ENCODE measurements at places on chromosomes 11 and 22.

GRCh38 chr11:119671051-119671450 is 57.9 kb downstream of the NECTIN1 start:
- DNase-seq = peak; percentile 72

DNA sequence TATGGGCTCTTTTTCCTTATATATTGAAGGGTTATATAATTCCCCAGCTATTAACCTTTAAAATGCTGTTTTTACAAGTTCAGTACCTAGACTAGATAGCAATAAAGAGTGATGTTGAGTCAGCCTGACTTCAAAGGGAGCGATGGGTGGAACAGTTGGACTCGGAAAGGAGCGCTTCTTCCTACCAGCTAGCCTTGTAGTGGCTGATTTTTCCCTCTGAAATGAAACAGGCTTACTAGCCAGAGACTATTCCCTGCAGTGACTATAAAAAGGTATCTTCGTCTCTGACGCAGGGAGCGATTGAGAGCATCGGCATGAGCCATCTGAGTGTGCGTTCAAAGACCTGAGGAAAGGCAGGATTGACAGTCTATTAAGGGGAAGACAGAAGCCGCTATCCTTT is 66.0 kb upstream of the GRAMD1B start:
- DNase-seq = no peak

DNA sequence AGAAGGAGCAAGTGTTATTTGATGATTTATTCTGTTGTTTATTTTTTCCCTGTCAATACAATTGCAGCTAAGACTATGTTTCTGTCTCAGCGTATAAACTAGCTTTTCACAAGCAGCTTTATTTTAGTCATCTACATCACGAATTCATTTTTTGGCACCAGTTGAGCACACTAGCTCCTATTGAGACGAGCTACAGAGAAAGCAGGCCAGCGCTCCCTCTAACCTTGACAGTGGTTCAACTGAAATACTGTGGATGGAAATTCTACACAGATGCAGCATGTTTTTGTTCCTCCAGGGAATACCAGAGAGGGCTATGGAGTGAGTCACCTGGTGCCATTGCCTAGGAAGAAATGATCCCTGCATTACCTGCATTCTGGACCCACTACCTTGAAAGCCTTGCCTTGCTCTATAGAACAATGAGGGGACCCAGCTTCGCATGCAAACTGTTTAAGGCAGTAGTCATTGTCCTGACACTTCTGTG is 108.2 kb upstream of the ARHGAP42 start:
- DNase-seq = peak; percentile 72

- no peak for DNase-seq
Observed at GRCh38 chr22:44782363-44782963, 30.1 kb downstream of the ARHGAP8 start.

- no peak for DNase-seq
Observed at GRCh38 chr11:110053848-110054414, 39.3 kb upstream of the ZC3H12C start.

GRCh38 chr11:34273099-34273498 is 84.7 kb downstream of the ABTB2 start:
- DNase-seq = no peak

DNA sequence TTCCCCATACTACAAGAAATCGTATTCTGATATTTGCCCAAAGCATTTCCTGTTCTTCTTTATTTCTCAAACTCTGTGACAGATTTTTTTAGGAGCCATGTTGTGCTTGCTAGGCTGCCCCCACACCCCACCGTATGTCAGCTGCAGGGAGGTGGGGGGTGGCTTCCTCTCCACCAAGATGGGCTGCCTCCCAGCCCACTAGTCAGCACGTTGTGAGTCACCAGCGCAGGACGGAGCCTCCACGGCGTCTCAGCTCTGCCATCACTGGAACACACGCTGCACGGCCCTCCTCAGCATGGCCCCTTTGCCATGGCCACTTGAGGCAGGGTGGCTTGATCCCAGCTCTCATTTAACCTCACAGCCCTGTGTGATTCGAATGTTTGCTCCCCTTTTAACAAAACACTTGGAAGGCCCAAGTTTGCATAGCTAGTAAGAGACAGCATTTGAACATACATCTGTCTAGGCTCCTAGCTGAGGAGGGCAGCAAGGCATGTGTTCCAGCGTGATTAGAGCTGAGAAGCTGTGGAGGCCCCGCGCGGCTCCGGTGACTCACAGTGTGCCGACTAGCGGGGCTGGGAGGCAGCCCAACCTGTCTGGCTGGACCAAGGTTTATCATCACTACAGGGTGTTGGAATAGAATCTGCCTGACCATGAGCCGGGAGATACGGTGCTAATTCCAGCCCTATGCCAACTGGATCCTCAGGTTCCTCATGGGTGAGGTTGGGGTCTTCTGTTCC is 180.7 kb upstream of the NCAM1 start:
- DNase-seq = no peak

DNA sequence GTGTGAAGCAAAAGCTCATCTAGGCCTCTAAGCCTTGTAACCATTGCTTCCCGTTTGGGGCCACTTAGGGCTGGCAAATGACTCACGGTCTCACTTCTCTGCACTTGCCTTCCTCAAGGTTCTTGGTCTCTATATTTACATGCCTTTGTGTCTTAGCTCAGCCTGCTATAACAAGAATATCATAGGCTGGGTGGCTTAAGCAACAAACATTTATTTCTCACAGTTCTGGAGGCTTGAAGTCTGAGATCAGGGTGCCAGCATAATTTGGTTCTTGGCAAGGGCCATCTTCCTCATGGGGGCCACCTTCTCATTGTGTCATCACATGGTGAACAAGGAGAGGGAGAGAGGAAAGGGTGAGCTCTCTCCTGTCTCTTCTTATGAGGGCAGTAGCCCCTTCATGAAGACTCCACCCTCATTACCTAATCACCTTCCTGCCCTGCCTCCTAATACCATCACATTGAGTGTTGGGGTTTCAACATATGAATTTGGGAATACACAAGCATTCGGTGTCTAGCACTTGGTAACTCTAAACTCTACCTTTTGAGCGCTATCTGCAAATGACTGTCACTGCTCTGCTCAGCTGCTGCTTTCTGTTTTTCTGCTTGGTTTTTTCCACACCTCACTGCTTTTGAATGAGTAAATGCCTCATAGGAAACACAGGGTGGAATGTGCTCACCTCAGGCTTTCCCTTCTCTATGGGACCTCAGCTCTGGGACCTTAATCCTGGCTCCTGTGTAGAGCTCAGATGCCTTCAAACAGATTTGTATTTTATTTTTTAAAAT is 16.2 kb upstream of the ME3 start:
- peak; percentile 94 for DNase-seq

DNA sequence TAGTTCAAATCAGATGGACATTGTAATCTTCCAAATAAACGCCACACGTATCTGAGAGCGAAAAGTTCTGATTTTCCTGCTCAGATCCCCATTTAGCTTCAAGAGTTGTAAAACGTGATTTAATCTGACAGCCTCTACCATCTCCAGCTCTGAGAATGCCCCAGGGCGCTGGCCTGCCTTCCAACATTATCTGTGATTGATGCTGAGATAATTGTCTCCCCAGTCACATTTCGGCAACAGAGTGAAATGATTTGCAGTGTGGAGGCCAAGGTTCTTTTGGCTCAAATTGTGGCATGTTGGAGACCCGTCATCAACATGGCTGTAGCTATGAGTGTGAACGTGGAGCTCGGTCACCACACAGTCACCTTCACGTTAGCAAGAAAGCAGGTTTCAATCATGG is 283.4 kb downstream of the BRD1 start:
- DNase-seq = no peak

- DNase-seq = no peak
Observed at GRCh38 chr22:48901324-48901723, 926.3 kb downstream of the BRD1 start.

GRCh38 chr11:79699246-79699645 is 258.4 kb upstream of the TENM4 start:
- DNase-seq = no peak

DNA sequence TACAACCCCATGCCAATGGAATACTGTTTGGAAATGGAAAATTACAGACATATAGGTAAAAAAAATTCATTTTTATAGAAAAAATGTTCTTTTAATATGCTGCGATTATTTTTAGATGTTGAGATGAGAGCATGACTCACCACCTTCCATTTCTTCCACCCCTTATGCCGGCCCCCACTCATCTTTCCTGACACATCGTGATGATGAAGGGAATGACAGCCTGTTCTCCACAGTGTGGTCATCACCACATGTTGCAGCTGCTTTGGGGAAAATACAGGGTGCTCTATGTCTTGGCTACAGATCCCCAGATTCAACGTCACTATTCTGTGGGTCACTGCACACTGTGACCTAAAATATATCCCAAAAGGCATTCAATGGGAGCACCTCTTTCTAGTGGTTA is 916.2 kb downstream of the METTL15 start:
- peak; percentile 35 for DNase-seq

GRCh38 chr11:120089036-120090001 is 48.6 kb downstream of the TRIM29 start:
- DNase-seq = no peak

GRCh38 chr11:81869351-81870065 is 864.2 kb downstream of the FAM181B start:
- no peak for DNase-seq

DNA sequence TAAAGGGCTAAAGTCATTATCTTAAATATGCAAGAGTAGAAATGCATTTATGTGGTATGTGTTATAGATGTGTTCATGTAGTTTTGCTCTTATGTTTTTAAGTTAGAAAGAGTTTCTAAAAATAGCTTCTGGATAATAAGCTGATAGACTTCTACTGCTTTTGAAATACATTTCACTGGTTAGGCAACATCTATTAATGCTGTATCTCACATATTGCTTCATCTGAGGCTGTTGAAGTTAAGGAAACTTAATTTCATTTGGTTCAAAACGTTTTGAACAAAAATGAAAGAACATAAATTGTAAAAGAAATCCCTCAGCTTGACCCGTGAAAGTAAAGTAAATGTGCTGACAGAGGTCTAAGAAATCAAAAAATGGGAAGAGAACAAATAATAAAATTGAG is 164.0 kb upstream of the CTSC start:
- peak; percentile 27 for DNase-seq

DNA sequence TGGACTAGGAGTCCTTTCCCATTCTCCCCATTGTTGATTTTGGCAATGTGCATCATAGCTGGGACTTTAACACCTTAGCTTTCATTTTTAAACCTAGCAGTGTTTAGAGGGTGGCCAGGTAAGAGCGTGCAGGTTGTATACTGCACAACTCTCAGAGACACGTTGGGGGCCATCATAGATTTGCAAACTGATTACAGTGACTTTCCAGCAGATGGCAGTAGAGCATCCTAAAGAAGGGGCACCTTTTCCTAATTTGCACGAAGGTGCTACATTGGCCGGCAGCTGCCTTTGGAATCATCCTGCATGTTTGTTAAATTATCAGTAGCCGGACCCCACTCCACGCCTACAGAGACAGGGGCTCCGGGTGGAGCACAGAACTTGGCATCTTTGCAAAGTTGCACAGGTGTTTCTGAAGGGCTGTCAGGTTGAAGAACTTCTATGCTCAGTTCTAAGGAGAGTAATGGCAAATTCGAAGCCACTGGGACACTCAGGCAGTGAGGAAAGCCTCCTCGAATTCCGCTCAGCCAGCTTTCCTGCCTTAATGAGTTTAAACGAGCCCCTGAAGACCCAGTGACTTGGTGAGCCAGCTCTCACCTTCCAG is 7.7 kb downstream of the LHFPL7 start:
- DNase-seq = peak; percentile 33

GRCh38 chr22:43819931-43820640 is 8.0 kb upstream of the EFCAB6 start:
- DNase-seq = no peak

DNA sequence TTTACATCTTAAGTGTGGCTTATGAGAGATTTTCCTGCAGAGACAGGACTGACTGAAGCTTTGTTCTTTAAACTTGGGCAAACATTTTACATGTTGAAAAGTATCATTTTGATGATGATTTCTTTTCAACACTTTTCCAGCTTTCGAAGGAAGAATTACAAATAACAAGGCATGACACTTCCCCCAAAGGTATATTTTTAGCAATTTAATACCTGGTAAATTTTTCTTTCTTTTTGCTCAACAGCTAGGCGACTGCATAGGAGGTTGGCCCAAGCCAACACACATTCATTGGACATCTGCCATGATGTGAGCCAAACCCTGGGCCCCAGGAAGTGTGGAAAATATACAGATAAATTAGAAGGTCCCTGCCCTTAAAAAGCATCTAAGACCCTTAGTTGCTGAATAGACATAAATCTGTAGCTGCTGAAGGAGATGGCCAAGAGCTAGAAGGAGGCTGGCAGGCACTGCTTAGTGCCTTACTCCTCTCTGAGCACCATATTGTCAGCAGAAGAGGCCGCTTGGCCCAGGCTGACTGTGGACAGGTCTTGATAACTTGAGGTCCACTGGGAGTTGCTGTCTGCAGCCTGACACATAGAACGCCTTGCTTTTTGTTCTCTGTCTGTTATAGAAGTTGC is 53.3 kb upstream of the CD44 start:
- no peak for DNase-seq

DNA sequence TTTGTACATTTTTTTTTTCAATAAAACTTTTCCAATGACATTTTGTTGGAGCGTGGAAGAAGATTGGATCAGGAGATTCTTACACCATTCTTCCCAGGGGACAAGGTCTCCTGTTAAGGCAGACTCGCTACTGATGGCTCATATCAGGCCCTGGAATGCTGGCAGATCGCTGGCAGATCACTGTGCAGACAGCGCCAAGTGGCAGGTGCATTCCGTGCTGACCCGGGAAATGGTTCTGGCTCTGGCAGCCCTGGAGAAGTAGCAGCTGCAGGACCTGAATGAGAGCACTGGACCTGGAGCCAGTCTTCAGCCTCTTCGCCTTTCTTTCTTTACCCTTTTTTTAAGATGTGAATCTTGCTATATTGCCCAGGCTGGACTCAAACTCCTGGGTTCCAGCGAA is 10.7 kb downstream of the SERPINH1 start:
- DNase-seq = no peak

GRCh38 chr22:46763051-46763705 is 728 bp downstream of the TBC1D22A start:
- peak; percentile 28 for DNase-seq

DNA sequence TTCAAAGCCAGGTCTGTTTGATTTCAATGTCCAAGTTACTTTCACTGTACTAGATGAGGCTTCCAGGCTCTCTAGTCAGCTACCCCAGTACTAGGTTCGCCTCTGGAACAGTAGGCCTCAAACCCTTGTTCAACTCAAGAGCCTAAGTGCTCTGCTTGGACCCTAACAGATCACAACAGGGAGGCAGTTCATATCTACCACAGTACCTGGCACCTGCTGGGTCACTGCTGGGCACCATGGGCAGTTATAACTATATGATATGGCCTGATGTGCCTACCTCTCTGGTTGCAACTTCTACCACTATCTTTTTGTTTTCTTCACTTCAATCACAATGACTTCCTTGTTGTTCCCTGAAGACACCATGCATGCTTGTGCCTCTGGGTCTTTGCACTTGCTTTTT is 97.1 kb downstream of the RELT start:
- no peak for DNase-seq

- DNase-seq = no peak
Observed at GRCh38 chr11:111010391-111011274, 234.9 kb upstream of the POU2AF2 start.
